Heart left ventricle (tissue), 16 donors: ENCODE measurements at places on chromosomes 7 and 10. TPM values are rescaled to one million over a fixed set of nuclear protein-coding genes. Genes with fewer than 3 reads are reported as not detected.

DNA sequence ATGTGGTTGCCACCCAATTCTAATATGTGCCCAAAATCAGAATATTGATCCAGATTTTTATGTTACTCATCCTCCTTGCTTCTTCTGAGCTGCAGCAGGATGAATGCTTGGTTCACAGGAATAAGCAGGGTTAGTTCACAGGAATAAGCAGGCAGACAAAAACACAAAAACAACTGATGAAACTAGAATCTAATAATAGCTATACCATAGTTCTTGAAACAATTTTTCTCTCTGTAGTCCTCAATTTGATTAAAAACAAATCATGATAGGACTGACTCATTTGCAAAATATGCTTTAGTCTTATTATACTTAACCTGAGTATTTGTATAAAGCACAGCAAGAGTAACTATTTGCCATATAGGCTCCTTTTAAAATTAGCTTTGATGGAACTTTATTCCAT is 24.4 kb upstream of the ARHGAP12 start:
- no peak for DNase-seq

GRCh38 chr10:122507616-122508015 is 46.3 kb downstream of the HTRA1 start:
- no peak for DNase-seq

- peak; percentile 80 for DNase-seq
Measured at GRCh38 chr10:36446881-36447280, 678.5 kb upstream of the ANKRD30A start.

DNA sequence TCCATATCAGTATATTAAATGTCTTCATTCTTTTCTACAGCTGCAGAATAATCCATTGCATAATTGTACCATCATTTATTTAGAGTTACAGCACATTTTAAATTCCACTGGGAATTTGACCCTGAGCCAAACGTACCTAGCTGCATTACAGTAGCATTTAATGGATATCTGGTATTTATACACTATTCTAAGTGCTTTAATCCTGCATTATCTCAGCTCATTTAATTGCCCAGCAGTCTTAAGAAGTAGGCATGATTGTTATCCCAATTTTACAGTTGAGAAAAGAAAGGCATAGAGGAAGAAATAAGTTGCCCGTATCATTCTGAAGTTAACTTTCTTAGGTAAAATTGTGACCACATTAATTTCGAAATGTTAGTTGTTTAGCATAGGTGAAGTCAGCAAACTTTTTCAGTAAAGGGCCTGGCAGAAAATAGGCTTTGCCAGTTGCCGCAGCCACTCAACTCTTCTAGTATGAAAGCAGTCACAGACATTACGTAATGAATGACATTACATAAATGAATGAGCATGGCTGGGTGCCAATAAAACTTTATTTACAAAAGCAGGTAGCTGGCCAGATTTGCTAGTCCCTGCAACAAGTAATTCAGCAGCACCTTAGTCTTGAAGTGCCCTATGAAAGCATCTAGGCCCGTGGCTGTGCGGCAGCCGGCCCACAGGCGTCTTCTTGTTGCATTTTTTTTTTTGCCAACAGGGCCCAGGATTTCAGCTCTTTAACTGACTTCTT is 30.0 kb downstream of the GUSB start:
- DNase-seq = no peak

INA gene
- not detected for total RNA-seq

MMP21 gene
- not detected for total RNA-seq

DNA sequence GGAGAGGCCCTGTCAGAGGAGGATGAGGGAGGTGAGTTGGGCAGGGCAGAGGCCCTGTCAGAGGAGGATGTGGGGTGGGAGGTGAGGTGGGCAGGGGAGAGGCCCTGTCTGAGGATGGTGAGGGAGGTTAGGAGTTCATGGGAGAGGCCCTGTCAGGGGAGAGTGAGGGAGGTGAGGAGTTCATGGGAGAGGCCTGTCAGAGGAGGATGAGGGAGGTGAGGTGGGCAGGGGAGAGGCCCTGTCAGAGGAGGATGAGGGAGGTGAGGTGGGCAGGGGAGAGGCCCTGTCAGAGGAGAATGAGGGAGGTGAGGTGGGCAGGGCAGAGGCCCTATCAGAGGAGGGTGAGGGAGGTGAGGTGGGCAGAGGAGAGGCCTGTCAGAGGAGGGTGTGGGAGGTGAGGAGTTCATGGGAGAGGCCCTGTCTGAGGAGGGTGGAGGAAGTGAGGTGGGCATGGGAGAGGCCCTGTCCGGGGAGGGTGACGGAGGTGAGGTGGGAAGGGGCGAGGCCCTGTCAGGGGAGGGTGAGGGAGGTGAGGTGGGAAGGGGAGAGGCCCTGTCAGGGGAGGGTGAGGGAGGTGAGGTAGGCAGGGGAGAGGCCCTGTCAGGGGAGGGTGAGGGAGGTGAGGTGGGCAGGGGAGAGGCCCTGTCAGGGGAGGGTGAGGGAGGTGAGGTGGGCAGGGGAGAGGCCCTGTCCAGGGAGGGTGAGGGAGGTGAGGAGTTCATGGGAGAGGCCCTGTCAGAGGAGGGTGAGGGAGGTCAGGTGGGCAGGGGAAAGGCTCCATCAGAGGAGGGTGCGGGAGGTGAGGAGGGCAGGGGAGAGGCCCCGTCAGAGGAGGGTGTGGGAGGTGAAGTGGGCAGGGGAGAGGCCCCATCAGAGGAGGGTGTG is 73.7 kb downstream of the INPP5A start:
- no peak for DNase-seq

DNA sequence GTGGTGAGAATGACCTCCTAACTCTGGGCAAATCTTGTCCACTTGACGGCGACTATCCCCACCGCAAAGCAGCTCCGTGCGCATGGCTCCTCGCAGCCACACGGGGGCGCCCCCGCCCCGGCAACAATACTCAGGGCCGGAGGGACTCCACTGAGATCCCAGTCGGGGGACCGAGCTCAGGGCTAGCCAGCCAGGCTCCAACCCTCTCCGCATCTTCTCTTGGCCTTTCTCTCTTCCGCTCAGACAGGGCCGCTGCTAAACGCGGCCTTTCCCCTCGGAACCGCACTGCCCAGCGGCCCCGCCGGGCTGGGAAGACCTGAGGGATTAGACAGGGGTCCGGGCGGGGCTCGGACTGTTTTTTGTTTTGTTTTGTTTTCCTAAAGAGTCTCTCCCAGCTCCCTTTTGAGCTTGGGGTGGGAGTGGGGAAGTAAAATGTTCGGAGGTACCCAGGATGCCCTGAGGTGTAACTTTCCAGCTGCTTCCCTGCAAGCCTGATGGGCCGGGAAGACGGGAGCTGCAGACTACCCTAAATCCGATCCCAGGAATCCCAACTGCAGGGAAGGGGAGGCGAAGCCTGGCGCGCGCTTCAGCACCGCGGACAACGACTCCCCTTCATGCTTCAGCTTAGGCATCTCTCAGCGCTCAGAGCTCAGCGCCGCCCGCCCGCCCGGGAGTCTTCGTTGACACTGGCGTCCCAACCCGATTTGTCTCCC is 2.7 kb downstream of the KCNIP2 start:
- peak; percentile 89 for DNase-seq

DNA sequence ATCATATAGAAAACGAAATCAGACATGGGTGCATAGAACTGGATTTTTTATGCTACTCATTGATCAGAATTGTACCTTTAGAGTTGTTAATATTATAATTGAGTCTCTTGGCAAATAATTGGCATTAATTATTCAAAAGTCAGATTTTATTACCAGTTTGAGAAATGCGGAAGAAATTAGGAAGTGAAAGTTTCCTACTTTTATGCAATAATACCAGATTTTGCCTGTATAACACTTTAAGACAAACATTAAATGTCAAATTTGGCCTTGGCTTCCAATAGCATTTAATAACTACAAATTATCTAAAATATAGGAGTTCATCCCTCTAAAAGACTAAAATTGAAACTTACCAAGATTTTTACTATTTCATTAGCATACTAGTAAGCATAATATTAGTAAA is 6.8 kb upstream of the TFEC start:
- DNase-seq = no peak

WDFY4 gene
- total RNA-seq = 0.56 TPM

CPA2 gene
- not detected for total RNA-seq

GRCh38 chr10:48324580-48324979 is 18.1 kb downstream of the MAPK8 start:
- DNase-seq = no peak

GRCh38 chr10:13700473-13701144 is 113.8 kb downstream of the PRPF18 start:
- no peak for DNase-seq

GRCh38 chr7:44971902-44972441 is 6.8 kb downstream of the MYO1G start:
- no peak for DNase-seq

- DNase-seq = no peak
Measured at GRCh38 chr10:94260455-94260854, 102.3 kb downstream of the NOC3L start.

DNA sequence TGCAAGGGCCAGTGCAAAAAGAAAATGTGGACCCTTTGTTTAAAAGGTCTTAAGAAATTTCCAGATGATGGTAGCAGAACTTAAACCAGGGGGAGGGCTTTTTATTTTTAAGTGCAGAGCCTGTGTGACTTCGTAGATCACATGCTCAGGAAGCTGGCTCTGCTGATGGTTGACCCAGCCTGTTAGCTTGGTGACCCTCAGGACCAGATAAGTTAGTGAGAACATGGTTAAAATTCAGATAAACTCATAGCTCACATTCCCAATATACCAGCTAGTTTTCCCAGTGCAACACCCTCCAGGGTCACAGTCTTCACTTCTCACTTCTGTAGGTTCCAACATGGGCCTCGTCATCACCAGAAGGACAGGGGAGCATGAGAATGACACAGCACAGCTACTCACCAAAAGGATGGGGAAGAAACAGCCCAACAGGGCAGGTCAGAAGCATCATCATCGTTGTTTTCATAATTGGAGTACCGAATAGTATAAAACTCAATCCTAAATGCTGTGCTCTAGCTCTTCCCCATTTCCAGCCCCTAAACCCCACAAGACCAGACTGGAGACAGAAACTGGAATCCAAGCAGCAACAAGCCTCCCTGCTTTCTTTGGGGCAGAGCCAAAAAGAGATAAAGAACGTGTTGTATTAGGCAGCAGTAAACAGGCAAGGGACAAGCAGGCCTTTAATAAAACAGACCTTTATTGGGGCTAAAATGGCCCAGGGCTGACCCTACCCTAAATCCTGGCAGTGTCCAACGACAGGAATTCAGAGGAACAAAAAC is 102.2 kb upstream of the ANKRD1 start:
- DNase-seq = no peak

PDK4 gene
- 886 TPM for total RNA-seq

GRCh38 chr10:37632641-37633040 is 224.8 kb downstream of the ZNF248 start:
- no peak for DNase-seq

GRCh38 chr7:122056977-122057376 is 87.1 kb downstream of the AASS start:
- DNase-seq = no peak

DNA sequence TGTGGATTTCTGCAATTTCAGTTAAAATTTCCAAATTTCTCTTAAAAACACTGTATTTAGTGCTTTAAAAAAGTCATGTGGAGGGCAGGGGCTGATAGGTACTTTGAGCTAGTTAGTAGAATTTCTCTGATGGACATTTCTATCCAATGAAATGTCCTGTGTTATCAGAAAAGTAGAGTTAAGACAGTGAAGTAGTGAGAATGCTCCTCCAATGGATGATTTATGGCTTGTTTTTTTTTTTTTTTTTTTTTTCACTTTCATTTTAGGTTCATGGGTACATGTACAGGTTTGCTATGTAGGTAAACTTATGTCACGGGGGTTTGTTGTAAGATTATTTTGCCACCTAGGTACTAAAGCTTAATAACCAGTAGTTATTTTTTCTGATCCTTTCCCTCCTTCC is 55.0 kb downstream of the BTAF1 start:
- DNase-seq = no peak

DNA sequence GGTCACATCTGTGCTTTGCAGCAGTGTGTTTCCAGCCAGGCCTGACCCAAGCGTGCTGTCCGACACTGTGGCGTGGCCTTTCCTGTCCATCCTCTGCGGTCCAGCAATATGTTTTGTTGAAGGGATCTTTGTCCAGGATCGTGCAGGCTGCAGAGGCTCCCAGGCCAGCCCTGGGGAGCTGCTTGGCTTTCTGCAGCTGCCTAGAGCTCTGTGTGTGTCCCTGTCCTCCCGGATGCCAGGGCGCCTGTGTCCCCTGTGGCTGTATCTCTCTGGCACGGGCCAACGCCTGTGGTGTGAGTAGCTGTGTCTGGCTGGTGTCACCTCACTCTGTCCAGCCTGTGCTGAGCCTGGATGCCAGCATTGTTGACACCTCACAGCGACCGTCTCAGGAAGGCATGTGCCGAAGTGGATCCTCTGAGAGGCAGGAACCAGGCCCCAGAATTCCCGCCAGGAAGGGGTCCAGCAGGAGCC is 94.5 kb downstream of the INPP5A start:
- DNase-seq = peak; percentile 83

GRCh38 chr10:91163869-91164474 is 56.5 kb upstream of the PCGF5 start:
- DNase-seq = peak; percentile 41

GRCh38 chr7:102454468-102454867 is 10.2 kb downstream of the ALKBH4 start:
- no peak for DNase-seq

GRCh38 chr7:29196971-29197595 is 2.5 kb downstream of the CHN2 start:
- DNase-seq = no peak

DNA sequence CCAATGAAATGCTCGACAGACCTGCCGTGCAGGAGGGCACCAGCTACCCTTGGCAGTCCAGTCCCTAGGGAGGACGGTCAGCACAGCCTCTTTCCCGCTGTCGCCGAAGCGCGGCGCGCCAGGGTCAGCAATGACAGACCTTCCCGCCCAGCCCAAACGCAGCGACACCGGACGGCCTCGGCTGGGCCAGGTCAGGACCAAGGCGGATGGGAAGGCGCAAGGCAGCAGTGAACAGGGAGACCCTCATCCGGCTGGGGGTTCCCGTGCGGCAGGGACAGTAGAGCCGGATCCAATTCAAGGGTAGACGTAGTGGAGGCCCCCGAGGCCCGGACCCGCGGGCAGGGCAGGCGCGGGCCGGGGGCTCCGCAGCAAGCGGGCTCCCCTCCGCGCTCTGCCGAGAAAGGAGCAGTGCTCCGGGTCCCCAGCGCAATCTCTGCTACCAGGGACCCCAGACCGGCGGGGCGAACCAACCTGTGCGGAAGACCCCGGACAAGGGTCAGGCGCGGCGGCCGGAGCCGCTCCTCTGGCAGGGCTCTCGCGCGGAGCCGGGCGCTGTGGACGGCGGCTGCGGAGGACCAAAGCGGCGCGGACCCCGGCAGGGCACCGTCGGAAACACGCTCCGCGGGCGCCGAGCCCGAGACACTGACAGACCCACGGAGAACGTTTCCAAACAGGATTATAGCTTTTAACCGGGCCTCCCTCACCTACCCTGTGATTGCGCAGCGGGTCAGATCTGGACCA is at the start of gene SEC31B:
SEC31B (minus strand) TSS at position 551 of the 741 bp plus-strand sequence. CDS start 2,909 bp downstream, outside the sequence.
- DNase-seq = peak; percentile 73
